Heart right ventricle (tissue), 16 donors: ENCODE measurements at places on chromosomes 6 and 20. TPM values are rescaled to one million over a fixed set of nuclear protein-coding genes. Genes with fewer than 3 reads are reported as not detected.

The SASH1 gene
- polyA plus RNA-seq = 6.9 TPM

The POM121L2 gene
- not detected for polyA plus RNA-seq

The PLTP gene
- polyA plus RNA-seq = 55.8 TPM

The TREM2 gene
- polyA plus RNA-seq = 1.6 TPM
